Suppressor macrophage treated with lipopolysaccharide for 1 hour (primary cell): ENCODE measurements at places on chromosomes 6 and 20.

GRCh38 chr20:23200413-23200812 is 114.3 kb upstream of the CD93 start:
- peak; percentile 31 for DNase-seq

DNA sequence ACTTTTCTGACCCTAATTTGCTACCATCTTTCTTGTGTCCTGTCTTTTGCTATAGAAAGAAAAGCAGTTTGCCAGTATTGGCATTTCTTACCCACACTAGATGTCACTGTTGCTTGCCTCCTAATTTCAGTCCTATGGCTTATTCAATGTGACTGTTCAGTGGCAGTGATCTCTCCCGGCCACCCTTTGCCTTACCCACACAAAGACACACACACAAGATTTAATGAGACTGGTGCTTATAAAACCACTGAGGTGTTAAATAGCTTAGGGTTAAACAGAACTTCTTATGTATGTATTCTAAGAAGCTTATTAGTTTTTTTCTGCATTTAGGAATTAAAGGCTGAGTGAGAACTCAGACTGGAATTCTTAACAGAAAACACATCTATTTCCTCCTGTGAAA is 233.6 kb upstream of the ASCC3 start:
- DNase-seq: no peak

DNA sequence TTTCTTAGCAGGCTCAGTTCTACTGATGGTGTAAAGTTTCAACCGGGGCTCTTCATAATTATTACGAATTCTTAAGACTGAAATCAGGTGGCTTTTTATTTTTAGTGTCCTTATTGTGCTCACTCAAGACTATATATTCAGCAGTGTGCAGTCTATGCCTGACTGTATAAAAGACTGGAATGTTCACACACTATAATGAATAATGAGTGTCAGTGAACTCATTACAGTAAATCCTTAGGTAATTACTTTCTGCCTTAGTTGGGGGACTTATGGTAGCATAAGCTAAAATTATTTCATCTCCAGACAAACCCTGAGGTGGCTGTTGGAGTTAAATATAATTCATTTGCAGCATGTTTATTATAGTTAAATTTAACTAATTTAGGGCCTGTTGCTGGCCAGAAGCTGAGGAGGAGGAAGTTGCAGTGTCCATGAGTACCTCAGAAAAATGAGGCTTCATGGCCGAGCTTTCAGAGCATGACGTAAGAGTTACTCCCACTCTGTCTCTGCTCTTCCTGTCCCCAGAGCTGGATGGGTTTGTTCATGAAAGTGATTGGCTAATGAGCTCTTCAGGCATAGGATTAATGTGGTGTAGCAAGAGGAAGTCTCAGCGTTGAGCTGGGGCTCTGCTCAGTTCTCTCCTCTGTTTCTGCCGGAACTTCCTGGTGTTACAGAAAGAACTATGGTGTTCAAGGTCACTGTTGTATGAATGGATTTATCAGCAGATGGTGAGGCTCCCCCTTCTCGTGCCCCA is 335.7 kb downstream of the NRN1 start:
- DNase-seq: peak; percentile 95

DNA sequence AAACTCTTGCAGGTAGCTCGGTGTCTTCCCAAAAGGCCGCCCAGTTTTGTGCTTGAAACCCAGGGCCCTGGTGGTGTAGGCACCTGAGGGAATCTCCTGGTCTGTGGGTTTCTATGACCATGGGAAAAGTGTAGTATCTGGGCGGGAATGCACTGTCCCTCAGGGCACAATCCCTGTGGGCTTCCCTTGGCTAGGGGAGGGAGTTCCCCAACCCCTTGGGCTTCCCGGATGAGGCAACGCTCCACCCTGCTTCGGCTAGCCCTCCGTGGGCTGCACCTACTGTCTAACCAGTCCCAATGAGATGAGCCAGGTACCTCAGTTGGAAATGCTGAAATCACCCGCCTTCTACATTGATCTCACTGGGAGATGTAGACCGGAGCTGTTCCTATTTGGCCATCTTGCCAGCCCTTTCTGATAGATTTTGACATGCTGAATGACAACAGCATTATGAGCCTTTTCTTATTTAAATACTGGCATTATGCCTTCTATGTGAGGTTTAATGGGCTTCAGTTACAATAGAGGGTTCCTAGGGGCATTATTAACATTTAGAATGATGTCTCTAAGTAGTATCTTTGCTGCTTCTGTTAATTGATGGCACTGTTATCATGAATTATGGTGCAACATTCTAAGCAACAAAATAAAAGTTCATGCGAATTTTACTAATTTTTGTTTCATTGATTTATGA is 133.7 kb upstream of the FLRT3 start:
- DNase-seq: no peak

- no peak for DNase-seq
These were observed 419 bp upstream of the SNHG17 start for GRCh38 chr20:38435555-38435939.

GRCh38 chr20:20554951-20555350 is 157.5 kb downstream of the RALGAPA2 start:
- no peak for DNase-seq

- no peak for DNase-seq
These were observed 181.6 kb upstream of the AKAP12 start for GRCh38 chr6:151058021-151058733.

GRCh38 chr6:134245041-134245440 is 72.9 kb downstream of the SGK1 start:
- DNase-seq: no peak

GRCh38 chr6:84466511-84466910 is 239.1 kb upstream of the CEP162 start:
- DNase-seq: no peak

DNA sequence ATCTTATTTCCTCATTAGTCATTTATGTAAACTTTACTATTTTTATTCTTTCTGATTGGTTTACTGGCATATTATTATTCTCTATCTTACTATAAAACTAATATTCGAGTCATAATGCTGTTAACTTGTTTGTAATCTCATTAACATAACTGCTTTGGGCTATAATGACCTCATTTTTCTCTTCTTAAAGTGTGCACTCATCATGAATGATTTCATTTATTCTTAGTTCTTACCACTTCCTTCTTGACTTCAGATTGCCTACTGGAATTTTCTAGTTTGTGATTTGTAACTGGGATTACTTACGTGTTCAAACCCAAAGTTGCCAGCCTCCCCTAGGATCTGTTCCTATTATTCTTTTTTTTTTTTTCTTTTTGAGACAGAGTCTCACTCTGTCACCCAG is 91.8 kb upstream of the TNFAIP3 start:
- DNase-seq: peak; percentile 80

- no peak for DNase-seq
These were observed 417.3 kb upstream of the MARCKS start for GRCh38 chr6:113439866-113440265.

DNA sequence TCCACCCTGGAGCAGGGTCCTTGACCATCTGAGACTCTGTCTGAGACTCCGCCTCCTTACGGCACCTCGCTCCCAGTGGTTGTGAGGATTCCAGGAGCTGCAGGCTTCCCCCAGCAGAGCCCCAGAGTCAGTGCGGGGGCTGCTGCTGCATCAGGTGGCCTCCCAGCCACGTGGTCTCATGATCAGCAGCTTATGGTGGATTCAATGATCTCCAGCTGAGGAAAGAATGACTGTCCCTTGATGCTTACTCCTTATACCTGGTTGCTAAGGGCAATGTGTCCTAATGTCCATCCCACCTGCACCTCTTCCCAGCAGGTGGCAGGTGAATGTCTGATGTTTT is 40.0 kb downstream of the SLC22A1 start:
- DNase-seq: no peak

- DNase-seq: no peak
These were observed 112.7 kb downstream of the GJA1 start for GRCh38 chr6:121548131-121548530.

GRCh38 chr20:11302436-11302835 is 615.3 kb upstream of the BTBD3 start:
- no peak for DNase-seq

DNA sequence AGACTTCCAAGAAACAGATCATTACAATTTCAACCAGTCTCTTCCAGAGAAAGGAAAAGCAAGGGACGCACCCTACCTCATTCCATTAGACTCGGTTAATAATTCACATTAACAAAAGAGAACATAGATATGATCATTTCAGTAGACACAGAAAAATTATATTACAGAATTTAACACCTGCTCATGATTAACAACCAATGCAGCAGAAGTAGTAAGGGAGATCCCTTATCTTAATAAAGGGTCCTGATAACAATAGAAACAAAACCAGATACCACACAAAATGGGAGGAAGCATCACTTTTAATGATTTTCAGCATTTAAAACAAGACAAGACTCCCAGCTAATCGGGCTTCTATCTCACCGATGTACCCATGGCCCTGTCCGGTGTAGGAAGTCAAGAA is 215.0 kb downstream of the TBC1D7 start:
- no peak for DNase-seq

DNA sequence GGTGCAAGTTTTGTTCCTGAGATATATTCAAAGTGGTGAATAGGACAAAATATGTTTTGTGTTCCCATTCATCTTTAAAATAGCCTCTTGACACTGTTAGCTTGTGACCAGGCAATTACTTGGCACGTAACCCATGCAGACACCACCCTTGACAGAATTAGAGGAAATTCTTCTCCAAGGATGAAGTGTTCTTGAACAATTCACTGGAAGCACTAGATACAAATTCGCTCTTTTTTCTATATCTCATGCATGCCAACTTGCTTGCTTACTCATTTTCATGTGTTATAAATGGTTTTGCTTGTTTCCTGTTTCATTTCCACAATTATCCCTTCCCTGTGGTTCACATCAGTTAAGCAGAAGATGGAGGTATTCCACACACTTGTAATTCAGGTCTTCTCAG is 105.2 kb upstream of the MAN1A1 start:
- DNase-seq: peak; percentile 13

DNA sequence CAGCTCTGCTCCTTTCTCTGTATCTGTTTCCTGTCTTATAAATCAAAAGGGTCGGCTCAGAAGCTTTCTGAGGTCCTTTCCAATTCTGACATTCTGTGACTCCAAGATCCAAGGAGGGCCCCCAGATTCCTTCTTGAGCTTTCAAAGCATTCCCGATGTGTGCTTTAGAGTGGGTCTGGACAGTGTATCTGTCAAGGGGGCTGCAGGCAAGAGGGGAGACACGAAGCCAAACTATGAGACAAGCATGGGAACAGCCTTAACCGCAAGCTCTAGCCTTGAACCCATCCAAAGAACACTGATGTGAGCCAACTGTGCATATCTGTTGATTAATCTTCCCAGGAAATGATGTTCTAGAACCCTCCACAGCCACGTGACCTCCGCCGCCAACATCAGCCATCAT is 73.8 kb downstream of the TSHZ2 start:
- no peak for DNase-seq
